Activated naive CD8-positive, alpha-beta T cell treated with anti-CD3 and anti-CD28 coated beads for 36 hours (primary cell): ENCODE measurements at places on chromosomes 1 and 21. TPM values are rescaled to one million over a fixed set of nuclear protein-coding genes. Genes with fewer than 3 reads are reported as not detected.

AADACL3 gene
- total RNA-seq: not detected

- no peak for DNase-seq
These were observed 82.0 kb upstream of the RUNX3 start for GRCh38 chr1:25011943-25012638.

GRCh38 chr1:89907727-89908212, 86.9 kb downstream of the LRRC8D start:
- no peak for DNase-seq

DNA sequence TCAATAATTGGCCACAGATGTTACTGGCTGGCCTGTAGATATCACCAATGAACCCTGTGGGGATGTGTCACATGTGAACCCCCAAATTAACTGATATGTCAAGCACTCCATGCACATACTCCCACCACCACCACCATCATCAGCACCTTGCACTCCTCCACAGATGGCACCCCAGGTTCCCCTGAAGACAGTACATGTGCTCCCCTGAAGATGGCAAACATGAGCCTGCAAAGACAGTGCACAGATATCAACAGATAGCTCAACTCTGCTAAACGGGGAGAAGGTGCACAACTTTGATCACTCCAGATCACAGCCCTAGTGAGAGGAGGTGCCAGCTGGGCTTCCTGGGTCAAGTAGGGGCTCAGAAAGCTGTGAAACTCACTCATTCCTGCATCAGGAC, 74.4 kb downstream of the CLCA4 start:
- no peak for DNase-seq

DNA sequence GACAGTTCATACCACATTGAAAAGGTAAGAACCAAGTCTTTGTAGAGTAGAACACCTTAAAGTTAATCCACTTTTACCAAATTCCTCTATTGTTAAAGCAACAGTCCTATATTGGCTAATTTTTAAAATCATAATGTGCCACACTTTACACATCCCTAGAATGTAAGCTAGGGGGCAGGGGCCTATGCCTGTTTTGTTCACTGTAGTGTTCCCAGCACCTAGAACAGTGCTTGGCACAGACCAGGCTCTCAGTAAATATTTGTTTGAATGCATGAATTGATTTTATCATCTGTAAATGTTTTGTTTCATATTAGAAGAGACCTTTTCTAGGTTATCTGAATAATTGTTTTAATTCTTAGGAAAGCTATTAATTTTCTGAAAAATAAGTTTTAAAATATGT, 9.1 kb downstream of the SMAP2 start:
- no peak for DNase-seq

- DNase-seq: peak; percentile 81
These were observed 77.9 kb downstream of the ADARB1 start for GRCh38 chr21:45152265-45152746.

TEKT2 gene
- 0.19 TPM for total RNA-seq

GRCh38 chr1:200029822-200030152, 2.3 kb downstream of the NR5A2 start:
- DNase-seq: no peak

CELA2A gene
- total RNA-seq: not detected

BLACAT1 gene
- 0.12 TPM for total RNA-seq

NR5A2 gene
- 0.06 TPM for total RNA-seq

- DNase-seq: peak; percentile 96
These were observed at the start of gene RGS16 for GRCh38 chr1:182604175-182605164. RGS16 (minus strand) TSS chr1:182604389; CDS start chr1:182604259, 130 bp downstream.

- peak; percentile 36 for DNase-seq
These were observed 97.3 kb upstream of the HMCN1 start for GRCh38 chr1:185636848-185637247.

GRCh38 chr1:234214129-234214910, 158.9 kb upstream of the COA6 start:
- DNase-seq: peak; percentile 49

- DNase-seq: peak; percentile 4
These were observed 71.6 kb downstream of the RD3 start for GRCh38 chr1:211420389-211420788.

ZNF691 gene
- total RNA-seq: 10.0 TPM

DNA sequence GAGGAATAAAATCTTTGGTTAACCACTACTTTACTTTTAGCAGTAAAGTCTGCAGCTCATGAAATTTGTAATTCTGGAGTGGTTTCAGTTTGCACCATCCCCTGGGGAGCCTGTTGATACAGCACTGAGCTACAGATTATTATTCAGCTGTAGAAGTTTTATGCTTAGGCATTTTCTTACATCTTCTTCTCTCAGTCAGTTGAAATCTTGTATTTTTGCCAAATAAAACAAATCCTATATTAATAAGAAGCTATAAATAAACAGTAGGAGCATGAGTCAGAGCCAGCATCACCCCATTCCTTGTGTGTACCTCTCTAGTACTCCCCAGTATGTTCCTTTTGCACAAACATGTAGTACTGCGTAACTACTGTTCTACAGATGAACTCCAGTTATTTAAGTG, 118.9 kb downstream of the ATF6 start:
- no peak for DNase-seq

DNA sequence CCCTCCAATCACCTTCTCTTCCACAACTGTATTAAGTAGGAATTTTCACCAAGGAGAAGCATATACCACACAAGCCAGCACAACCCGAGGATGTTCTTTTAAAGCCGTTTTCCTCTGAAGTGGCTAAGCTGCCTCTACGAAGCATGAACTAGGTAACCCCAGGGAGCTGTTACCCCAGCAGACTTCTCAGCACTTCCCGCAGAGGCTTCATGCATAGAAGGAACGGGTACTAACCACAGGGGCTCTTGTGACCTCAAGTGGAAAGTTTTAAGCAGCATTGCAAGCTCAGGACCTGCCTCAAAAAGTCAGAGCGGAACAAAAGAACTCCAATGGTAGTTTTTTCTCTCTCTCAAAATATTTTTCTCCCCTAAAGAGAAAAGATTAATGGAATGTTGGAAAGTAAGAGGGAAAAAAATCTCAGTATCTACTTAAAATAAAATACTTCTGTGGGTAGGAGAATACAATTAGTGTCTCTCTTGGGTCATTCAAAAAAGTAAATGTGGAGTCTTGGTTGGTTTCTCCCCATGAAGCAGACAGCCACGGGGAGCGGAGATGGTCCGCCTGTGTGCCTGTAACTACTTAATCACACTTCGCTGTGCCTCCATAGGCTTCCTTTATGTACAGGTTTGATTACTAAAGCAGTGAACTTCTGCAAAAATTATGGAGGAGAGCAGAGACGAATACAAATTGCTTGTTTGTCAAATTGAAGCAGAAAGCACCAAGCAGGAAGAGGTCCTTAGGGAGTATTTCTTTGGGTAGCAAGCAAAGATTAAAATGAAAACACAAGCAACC, 40.9 kb downstream of the STX6 start:
- peak; percentile 65 for DNase-seq

DNA sequence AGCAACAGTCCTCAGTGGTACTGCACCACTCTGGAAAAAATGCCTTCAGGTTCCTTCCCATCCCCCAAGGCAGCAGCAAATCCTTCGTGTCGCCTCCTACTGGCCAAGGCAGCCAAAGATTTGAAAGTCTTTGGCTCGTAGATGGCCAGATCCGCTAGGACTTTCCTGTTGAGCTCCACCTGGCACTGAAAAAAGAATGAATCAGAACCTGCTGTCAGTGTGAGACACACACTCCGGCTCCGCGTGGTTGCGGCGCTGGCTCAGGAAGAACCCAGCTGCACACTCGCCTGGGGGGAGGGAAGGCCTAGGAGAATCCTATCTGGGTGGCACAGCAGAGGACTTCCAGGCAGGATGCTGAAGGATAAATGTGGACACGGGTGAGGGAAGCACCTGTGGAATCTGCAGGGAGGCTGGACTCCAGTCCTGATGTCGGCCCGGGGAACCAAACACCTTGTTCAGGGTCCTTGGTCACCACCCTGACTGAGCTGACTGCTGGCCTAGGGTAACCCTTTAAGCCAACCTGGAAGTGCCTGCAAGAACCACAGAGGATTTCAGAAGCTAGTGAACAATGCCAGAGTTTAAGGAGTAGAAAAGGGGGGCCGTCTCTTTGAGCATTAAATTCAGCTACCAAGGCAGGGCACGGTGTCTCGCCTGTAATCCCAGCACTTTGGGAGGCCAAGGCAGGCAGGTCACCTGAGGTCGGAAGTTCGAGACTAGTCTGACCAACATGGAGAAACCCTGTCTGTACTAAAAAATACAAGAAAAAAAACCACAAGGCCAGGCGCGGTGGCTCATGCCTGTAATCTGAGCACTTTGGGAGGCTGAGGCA, 3.2 kb upstream of the CCNL2 start:
- peak; percentile 46 for DNase-seq

- no peak for DNase-seq
These were observed 211.9 kb upstream of the IRF2BP2 start for GRCh38 chr1:234821840-234822239.

- DNase-seq: no peak
These were observed 1.8 kb upstream of the GBP5 start for GRCh38 chr1:89274411-89274857.

A3GALT2 gene
- not detected for total RNA-seq

GRCh38 chr1:3473381-3473844, 18.9 kb downstream of the ARHGEF16 start:
- DNase-seq: no peak

DNA sequence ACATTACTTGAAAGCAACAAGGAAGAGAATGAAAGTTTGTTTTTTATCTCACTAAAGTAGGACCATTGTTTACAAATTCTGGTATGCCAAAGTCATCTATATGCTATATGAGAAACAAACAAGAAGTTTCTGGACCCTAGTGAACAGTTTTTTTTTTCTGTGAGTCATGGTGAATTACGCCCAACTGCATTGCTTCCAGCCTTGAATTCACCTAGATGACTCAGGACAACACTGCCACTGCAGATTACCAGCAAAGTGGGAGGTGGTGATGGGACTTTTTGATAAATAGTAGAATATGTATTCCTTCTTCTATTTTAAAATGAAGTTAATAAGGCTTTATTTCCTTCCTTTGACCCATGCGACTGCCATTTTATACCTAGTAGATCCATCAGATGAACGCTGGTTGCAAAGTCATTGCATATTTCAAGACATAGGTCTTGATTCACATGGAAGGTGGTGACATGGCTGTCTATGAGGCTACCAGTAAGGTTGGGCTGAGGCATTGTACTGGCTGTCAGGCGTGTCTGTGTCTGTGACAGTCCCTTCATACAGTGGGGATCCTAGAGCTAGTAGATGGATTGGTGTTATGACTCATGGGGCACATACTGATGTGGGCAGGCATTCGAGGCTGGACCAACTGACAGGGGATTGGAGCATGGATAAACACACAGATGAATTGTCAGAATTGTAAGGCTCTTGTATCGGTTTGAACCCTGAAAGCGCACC, 49.1 kb upstream of the APOBEC4 start:
- DNase-seq: no peak

DEPDC1 gene
- total RNA-seq: 15.5 TPM

DNA sequence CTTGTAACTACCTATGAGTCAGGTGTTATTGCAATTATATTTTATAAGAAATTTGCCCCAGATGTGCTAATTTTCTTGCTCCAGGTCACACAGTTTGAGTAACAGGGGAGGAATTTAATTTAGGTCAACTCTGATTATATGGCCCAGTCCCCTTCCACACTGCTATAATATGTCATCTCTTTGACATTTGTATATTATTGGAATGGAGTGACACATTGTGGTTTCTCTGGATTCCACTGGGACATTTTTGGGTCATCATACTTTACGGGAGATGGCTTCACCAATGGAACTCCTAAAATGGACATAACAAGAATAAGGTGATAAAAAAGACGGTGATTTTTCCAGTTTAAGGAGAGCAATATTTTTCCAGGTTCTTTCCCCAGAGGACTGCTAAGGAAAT, 191.2 kb downstream of the DISC1 start:
- no peak for DNase-seq

DNA sequence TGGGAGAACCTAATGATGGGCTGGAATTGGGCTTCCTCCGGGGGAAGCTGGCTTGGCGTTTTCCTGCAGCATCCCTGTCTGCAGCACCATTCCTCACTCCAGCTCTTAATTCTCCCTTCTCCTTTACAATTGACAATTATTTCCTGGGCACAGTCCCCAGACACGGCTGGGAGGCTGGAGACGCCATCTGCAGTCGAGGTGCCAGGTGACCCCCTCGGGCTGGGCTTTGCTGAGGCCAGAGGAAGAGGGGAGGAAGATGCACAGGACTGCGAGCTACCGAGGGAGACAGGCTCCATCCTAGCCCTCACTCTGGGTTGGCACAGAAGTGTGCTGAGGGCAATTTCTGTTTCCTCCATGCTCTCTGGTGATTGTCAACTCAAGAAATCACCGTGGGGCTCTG, 453.8 kb downstream of the PTPRU start:
- DNase-seq: no peak
